ENCODE measurements at places on chromosomes 2 and 18. TPM values are rescaled to one million over a fixed set of nuclear protein-coding genes. Genes with fewer than 3 reads are reported as not detected.

ZSWIM2 gene
- not detected for total RNA-seq

TMEM247 gene
- not detected for total RNA-seq

GYPC gene
- total RNA-seq, result 154 TPM

KCNIP3 gene
- total RNA-seq, result 0.26 TPM

EFEMP1 gene
- 2.3 TPM for total RNA-seq

ILKAP gene
- total RNA-seq, result 43.0 TPM

TDRD15 gene
- 0.05 TPM for total RNA-seq

PTMA gene
- 592 TPM for total RNA-seq

CCL20 gene
- not detected for total RNA-seq

EGR4 gene
- 0.15 TPM for total RNA-seq

HAT1 gene
- 22.8 TPM for total RNA-seq

PTPRN gene
- total RNA-seq, result 1.1 TPM

TPO gene
- 0.41 TPM for total RNA-seq

REG1B gene
- total RNA-seq, result not detected

DYNC1I2 gene
- 121 TPM for total RNA-seq

MAP3K19 gene
- not detected for total RNA-seq

DCDC2C gene
- total RNA-seq, result not detected

DSG1 gene
- not detected for total RNA-seq

EPB41L3 gene
- 16.8 TPM for total RNA-seq

SETBP1 gene
- 131 TPM for total RNA-seq

MAPRE3 gene
- 4.1 TPM for total RNA-seq

STPG4 gene
- total RNA-seq, result not detected

Data from endothelial cell (in vitro differentiated cells).